ENCODE measurements at places on chromosomes 7 and 10. TPM values are rescaled to one million over a fixed set of nuclear protein-coding genes. Genes with fewer than 3 reads are reported as not detected.

DNA sequence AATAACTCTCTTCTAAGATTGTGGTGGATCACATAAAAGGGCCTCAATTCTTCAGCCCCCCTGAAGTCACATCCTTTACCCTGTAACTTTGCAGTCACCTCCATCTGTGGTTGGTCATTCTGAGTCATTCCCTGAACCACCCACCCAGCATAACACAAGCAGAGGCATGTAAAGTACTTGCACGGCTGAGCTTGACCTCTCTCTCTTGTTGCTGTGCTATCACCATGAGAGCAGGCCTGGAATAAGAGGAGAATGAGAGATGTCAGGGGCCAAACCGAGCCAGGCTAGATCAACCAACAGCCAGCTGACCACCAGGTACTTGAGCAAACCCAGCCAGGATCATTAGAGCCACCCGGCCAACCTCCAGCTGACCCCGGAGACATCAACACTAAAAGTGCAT is 13.5 kb upstream of the STK17A start:
- DNase-seq, result peak; percentile 71

- no peak for DNase-seq
Observed at GRCh38 chr7:158110661-158111048, 477.0 kb downstream of the PTPRN2 start.

GRCh38 chr10:124539935-124540641 is 78.5 kb downstream of the LHPP start:
- peak; percentile 26 for DNase-seq

DNA sequence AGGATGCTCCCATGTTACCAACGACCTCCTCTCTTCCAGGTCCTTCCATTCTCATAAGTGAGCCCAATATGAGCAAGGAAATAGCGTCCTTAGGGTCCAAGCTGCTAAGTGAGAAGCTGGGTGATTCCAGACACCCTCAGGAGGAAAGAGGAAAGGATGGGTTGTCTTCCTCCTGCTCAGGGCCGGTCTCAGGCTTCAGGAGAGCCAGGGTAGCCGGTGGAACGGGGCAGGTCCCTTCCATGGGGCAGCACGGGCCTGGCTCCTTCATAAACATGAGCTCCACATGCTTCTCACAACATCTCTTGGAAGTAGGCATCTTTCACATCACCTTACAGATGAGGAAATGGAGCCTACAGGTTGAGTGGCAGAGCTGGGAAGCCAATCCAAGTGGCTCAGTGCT is 12.7 kb downstream of the SLIT1 start:
- DNase-seq, result no peak

- DNase-seq, result peak; percentile 36
Observed at GRCh38 chr7:150937848-150938561, 40.1 kb downstream of the KCNH2 start.

- DNase-seq, result no peak
Observed at GRCh38 chr7:31981874-31982390, 88.3 kb downstream of the PDE1C start.

DNA sequence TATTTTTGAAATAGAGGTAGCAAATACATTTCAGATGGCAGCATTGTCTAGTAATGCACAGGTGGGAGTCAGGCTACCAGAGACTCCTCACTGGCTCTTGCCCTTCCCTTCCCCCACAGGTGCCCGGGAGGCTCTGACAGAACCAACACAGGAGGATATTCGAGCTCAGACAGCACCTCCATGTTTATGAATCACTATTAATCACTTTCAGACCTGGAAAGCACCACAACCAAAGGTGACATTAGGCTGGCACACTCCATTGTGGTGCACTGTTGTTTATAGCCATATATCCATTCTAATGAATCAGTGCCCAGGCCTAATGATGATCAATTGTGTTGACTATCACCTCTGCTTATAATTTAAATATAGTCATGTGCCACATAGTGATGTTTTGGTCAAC is 107.8 kb upstream of the NAMPT start:
- no peak for DNase-seq

The PDE6C gene
- not detected for total RNA-seq

DNA sequence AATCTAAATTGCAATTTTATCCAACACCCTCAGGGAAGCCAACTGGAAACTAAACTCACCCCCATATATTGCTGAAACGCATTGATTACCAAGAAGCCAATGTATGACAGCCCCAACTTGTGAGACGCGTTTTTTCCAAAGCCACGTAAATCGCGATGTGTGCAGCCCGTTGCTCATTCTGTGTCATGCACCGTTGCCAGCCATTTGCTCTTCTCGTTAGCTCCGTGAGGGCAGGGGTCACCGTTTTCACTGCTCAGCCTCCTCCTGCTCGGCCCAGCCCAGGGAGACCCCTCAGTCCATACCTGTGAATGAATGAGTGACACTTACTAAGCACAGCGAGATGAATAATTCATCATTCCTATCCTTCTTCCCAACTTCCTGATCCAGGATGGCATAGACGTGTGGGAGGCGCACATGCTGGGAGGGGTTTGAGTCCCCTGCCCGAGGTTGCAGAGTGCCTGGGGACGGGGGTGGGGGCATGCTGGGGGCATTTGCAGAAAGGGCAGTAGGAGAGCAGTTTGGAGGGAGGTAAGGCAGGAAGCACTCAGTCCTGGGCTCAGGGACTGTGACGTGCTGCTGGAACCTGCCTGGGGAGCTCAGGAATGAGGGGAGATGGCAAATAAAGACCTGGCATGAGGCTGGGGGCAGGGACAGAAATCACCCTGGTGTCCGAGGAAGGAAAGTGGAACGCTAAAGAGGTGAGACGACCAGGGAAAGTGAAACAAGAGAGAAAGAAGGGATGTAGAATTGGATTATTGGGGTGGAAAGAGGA is 104.2 kb upstream of the SDK1 start:
- no peak for DNase-seq

DNA sequence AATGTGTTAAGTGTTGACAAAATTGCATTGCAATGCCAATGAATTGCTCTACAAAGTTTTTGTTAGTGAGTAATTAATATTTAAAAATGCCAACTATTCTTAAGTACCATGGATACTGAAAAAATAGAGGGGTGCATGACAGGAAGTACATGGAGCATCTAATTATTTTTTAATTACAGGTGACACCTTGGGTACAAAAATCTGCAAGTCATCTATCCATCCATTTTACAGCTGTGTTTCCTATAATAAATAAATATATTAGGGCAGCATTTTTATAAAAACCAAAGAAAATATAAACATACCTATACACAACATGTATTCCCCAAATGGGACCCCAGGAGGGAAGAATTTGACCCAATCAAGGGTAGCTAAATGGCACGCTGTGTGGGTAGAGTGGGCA is 304.6 kb downstream of the XPNPEP1 start:
- no peak for DNase-seq

DNA sequence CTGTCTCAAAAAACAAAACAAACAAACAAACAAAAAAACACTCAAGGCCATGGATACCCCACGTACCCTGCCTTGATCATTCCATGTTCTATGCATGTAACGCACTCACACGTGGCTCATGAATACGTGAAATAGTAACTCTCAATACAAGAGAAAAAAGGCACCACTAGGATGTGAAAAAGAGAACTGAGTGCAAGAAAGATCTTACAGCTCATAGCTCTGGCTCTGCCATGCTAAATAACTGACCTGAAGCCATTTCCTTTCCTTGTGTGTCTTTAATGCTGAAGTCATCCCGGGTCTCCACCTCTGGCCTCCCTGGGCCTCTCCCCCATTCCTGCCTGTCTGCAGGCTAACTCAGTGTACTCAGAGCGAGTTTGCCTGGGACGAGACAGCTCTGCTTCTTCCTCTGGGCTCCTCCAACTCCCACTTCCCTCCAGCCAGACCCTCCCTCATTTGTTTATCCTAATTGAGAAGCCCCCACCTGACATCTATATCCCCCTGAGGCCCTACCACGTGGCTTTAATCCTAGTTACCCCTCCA is 117.3 kb downstream of the PRPF18 start:
- no peak for DNase-seq

DNA sequence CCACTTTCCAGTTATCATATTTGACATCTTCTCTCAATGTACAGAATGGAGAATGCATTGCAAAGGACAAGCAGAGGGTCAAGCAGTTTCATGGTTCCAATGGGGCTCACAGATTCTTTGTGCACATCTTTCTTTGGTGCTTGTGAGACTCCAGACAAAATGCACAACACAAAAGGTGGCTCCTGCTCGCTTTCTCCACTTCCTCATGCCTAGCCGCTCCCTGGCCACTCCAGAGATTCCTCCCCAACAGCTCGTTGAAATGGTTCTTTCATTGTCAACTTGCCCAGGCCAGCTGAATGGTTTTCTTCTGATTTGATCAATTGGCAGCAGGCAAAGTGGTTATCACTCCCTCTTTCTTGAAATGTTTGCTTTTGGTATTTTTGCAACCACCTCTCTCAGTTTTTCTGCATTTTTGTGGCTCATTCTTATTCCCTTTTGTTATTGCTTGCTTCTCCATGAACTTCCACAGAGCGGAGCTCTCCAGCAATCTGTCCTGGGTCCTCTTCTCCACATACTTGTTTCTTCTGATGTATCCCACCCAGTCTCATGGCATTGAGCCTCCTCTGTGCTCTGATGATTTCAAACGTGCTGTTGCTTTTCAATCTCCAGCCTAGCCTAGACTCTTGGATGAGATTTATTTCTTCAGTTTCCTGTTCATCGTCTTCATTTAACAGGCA is 507.8 kb upstream of the MKI67 start:
- no peak for DNase-seq

The HKDC1 gene
- total RNA-seq, result 2.1 TPM

DNA sequence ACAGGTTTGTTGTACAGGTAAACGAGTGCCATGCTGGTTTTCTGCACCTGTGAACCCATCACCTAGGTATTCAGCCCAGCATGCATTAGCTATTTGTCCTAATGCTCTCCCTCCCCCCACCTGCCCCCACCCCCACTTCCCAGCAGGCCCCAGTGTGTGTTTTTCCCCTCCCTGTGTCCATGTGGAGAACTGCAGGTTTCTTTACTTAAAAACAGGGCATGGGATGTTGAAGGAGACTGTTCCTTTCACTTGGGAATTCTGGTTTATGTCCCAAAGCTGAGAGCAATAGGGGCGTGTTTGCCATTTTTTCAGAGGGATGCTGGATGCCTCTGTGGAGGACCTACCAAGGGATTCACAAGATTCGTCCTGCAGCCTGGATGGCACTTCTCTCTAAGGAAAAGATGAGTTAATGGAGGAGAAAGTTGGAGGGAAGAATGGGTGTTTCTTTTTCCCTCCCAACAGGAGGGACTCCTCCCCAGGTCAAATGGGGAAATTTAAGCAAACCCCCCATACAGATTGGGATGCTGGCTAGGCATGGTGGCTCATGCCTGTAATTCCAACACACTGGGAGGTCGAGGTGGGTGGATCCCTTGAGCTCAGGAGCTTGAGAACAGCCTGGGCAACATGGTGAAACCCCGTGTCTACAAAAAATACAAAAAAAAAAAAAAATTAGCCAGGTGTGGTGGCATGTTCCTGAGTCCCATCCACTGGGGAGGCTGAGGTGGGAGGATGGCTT is 136.0 kb downstream of the GALNT17 start:
- DNase-seq, result no peak

The ZNF33B gene
- 7.8 TPM for total RNA-seq

The MYH16 gene
- total RNA-seq, result not detected

The STRIP2 gene
- 10.9 TPM for total RNA-seq

The GNGT1 gene
- not detected for total RNA-seq

The RELN gene
- 0.33 TPM for total RNA-seq

DNA sequence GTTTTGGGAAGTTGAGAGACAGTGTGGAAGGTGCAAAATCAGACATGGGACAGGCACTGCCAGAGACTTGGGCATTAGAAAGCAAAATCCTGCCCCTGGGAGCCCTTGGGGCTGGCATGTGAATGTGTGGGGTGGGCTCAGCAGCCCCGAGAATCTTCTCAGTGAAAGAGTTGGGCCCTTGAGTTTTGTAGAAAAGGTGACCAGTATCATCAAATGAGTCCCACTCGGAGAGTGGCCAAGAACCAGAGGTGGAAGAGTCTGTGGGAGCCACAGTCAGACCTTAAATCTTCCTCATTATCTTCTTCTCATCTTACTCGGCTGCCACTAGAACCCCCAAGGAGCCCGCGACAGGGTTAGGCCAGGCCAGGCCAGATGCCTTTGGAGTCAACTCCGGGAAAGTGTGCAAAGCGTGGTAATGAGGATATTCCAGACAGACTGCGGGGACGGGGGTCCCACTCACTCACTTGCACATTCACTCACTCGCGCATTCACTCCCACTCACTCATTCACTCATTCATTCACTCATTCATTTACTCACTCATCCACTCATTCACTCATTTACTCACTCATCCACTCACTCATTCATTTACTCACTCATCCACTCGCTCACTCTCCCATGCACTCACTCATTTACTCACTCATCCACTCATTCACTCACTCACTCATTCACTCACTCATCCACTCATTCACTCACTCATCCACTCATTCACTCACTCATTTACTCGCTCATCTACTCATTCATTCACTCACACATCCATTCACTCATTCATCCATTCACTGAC is 74.9 kb downstream of the CARD11 start:
- DNase-seq, result no peak

DNA sequence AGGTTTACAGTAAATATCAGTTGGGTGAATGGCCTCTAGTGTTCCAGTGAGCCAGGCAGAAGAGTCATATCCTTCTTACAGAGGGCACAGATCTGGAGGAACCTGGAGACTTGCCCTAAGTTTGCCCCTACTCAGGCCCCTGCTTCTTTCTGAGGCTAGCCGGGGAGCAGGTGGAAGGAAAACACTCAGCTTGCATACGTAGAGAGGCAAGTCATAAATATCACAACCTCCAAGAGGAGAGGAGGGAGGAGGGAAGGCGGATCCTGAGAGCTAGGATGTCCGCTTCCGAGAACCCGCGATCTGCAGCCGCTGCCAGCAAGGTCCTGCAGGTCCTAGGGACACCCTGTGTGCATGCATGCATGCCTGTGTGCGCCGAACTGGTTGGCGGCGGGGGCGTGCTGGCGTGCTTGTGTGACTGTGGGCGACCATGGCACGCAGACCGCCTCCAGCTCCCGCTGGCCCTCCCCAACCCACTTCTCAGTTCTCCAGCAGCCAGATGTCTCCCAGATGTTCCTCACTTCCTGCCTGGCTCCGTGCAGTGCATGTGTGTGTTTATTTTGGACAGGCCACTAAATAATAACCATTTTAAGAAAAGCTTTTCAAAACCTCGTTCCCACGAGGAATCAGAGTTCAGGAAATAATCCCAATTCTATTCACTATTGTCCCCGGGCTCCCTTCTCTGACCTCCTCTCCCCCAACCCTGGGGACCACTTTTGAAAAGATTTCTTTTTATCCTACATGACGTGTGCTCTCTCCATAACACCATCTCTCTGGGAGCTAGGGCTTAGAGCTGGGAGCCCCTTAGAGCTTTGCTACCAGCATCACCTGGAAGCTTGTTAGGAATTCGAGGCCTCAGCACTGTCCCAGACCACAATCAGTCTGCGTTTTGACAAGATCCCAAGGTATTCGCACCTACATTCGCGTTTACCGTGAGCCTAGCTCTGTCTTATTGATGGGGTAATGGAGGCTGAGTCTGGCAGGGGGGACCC is 32.4 kb downstream of the UNC5B start:
- DNase-seq, result peak; percentile 76

The ZC3HAV1 gene
- total RNA-seq, result 24.8 TPM

DNA sequence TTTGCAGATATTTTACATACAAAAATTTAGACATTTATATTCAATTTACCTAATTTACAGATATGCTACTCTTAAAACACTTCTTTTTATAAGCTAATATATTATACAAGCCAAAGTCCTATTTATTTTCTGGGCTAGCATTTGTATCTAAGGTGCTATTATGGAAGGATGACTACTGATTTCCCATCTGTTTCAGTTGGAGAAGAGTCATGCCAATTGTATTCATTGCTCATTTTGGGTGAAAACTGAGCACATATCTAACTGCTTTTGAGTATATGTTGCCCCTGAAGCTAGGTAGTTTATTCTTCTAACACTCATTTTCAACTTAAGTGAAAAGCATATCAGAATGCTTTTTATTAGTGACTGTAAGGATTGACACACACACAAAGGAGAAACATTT is 172.9 kb downstream of the CDK14 start:
- DNase-seq, result no peak

All from fibroblast of lung (primary cell).